ENCODE measurements at places on chromosomes 1 and 21.

DNA sequence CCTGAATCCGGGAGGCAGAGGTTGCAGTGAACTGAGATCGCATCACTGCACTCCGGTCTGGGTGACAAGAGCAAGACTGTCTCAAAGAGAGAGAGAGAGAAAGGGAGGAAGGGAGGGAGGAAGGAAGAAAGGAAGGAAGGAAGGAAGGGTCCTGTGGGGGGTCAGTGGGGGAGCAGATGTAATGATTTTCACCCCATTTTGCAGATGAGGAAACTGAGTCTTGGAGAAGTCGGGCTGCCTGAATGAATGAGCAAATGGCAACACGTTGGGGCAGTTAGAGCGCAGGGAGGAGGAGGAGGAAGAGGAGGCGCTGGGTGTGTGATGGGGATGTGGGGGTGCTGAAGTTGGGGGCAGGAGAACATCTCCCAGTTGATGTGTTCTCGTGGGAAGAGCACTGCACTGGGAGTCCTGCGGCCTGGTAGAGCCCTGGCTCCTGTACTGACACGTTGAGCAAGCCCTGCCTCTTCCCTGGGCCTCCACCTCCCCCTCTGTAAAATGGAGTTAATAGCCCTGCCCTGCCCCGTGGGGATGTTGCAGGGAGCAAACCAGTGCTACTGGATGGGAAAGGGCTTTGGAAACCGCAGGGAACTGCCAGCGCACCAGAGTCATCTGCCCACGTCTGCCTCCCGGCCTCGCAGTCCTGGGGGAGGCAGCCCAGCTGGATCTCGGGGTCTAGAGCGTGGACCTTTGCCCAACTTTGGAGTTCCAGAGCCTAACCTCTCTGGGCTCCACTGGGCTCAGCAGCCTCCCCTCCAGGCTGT, 103.2 kb upstream of the CASZ1 start:
- DNase-seq: no peak

- DNase-seq: no peak
Observed at GRCh38 chr1:18119771-18120377, 12.3 kb downstream of the IGSF21 start.

DNA sequence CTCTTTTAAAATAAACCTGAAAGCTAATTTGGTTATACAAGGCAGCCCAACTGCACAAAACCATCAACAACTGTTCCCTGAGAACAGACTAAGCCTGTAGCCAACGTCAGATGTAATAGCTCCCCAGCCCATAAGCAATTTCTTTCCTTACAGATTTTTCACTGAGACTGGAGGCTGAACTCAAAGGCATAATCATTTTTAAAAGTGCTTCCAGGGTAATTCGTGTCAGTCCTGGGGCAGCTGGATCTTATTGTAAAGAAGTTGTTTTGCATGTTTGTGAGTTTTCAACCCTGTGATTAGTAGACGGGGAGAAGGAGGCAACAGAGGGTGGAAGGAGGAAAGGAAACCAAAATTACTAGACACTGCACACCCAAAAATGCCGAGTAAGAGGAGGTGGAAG, 3.2 kb downstream of the DPT start:
- DNase-seq: no peak

DNA sequence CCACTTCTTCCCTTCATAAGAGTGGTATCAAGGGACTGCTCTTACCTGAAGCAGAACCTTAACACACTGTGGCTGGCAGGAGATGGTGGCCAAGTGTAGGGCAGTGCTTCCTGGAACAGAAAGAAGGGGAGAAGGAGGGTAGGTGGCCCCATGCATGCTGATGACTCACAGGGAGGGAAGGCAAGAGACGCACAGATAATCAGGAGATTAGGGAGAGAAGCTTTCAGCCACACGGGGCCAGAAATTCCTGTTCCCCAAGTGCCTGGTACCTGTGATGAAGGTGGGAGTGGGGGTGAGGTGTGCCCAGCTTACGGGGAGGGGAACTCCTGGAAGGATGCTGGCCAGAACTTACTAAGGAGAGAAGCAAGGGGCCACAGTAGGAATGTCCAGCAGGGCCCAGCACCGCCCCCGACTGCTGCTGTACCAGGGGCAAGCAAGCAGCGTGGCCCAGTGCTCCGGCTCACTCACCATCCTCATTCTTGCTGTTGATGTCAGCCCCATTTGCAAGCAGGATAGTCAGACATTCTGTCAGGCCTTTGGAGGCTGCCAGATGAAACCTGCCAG, 7.7 kb downstream of the ANKRD35 start:
- no peak for DNase-seq

DNA sequence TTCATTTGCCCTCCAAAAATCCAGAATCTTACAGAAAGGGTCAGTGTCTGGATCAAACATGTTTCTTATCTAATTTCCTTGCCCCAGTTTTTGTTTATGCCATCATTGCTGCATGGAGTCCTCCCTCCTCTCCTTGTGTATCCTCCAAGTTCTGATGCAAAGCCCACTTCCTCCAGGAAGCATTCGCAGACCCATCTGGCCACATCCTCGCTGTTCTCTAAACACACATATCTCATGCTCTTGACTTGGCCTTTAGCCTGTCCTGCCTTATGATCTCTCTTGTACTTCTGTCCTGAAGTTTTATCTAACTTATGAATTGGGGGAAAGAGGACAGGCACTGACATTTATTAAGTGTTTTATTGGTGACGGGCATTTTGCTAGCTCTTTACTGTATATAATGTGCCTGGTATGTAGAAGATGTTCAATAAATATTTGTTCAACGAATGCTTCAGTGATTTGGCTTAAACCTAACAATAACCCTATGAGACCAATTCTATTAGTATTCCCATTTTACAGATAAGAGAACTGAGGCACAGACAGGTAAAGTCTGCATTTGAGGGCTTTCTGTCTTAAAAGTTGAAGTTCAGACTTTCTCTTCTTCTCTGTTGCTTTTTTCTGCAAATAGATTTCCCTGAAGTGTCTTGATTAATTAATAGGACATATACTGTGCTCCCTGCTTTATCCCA, 19.2 kb upstream of the ID3 start:
- DNase-seq: no peak

- DNase-seq: no peak
Observed at GRCh38 chr1:46043458-46044017, 88.9 kb downstream of the PIK3R3 start.

DNA sequence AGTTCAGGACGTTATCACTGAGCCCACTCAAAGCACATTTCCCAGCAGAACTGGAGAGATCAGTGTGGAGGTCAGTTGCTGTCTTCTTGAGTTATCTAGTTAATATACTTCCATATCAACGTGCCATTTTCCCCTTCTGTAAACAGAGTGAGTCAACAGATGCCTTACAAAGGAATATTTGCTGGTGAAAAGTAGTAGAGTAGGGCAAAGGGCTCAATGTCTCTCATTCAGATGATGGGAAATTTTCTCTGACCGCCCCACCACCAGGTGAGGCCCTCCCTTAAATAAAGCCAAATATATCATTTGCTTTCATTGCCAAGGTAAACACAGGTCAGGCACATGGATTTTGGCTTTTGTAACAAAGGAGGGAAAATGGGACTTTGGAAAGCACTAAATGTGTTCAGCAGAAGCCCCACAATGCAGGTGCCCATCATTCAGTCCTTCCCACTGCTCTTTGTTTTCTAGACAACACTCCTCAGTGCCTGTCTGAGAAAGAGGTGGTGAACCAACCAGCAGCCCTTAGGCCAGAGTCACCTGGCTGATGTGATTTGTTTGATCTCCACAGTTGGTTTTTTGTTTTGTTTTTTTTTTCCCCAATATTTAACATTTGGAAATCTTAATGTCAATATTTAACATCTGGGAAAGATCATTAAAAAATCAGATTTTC, 40.5 kb upstream of the SAMD13 start:
- DNase-seq: no peak

DNA sequence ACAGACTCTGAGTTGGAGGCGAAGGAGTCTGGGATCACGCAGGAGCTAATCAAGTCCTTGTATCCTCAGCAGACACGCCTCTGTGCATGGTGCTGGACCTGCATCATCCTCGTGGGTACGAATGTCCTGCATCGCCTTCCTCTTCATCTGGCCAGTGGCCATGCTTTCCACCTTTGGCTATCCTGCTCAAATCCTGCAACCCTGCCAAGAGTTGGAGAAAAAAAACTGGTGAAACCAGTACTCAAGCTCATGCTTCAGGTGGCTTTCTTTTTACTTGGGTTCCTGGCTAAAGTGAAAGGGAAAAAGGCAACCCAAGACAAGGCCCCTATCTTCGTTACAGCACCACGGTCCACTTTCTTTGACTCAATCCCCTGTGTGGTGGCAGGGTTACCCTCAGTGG, 8.9 kb downstream of the SETSIP start:
- no peak for DNase-seq

GRCh38 chr1:244047621-244048255, 3.3 kb upstream of the ZBTB18 start:
- peak; percentile 78 for DNase-seq

DNA sequence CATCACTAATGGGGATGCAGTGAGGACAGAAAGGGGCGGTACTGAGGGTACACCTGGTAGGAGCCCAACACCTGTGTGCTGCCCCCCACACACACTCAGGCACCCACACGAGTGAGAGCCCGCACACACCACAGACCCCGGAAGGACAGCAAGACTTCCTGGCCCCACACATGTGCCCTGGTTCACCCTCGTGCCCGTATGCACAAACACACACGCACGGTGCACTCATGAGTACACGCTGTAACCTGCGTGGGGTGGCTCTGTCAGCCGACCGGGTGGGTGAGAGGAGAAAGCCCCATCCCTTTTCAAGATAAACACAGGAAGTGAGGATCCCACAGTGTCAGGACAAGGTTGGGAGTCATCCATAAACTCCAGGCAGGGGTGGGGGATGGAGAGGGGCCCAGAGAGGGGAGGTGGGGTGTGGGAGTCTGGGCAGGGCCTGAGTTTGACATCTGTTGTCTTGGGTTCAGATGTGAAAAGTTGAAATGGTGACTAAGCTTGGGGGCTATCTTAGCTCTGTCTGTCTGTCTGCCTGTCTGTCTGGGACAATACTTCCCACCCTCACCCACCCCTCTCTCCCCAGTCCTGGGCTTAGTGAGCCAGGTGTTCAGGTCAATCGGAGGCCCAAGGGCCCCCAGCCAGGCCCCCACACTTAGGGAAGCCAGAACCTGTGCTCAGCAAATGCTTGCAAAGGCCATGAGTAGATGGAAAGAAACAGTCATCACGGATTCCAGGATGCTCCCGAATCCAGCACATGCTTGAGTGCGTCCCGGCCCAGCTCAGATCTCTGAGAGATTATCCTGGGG, 119.8 kb upstream of the ZBTB40 start:
- DNase-seq: no peak

DNA sequence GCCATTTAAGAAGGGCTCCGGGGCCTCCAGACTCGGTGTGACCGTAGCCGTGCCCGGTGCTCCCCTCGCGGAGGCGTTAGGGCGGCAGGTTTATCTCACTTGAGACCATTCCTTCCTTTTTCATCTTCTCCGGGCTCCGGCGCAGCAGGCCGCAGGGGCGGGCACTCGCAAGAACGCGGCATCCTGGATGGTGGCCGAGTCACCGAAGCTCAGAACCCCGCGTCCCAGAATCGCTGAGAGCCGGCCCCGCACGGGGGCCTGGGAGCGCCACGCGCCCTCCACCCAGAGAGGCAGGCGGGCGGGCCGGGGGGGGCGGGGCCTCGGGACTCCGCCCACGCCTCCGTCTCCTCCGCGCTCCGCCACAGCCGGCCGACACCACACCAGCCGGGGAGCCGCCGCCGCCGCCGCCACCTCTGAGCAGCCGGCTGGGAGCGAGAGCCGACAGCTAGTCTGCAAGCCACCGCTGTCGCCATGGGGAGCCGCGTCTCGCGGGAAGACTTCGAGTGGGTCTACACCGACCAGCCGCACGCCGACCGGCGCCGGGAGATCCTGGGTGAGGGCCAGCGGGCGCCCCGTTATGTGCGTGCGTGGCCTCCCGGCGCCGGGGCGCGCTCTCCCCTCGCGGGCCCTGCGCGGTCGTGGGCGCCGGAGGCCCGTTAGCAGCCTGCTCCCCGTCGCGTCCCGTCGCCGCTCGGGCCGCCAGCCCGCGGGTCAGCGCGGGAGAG, at the start of gene DEGS1:
TSS of gene DEGS1 (plus strand) at position 375 of the 725 bp plus-strand sequence. CDS start at position 472, 97 bp downstream.
- peak; percentile 86 for DNase-seq

DNA sequence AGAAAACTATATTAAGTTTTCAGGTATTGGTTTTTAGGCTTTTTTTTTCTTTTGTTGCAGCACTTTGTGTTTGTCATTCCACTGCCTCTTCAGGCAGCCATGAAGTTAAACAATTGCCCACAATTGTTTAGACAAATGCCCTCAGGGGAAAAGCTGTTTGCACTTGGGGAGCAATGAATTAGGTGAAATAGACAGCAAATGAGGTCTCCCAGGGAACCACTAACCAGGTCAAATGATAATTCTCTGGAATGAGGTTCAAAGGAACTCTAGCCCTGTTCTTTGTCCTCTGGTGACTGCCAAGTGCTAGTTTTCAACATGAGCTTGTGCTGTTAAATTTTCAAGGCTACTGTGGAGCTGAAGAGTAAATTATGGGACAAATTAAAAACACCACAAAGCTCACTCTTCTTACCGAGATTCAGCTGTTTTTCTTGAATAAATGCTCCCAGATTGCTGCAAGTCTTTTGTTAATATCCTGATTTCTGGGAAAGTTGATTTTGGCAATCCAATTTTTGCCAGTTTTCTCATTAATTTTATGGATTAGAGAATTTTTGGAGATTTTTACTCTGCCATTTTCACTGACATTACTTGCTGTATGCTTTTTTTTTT, 15.1 kb upstream of the MAB21L3 start:
- DNase-seq: no peak

- DNase-seq: no peak
Observed at GRCh38 chr1:119600561-119600960, 47.5 kb downstream of the ZNF697 start.

- DNase-seq: no peak
Observed at GRCh38 chr1:240701412-240701811, 89.5 kb upstream of the GREM2 start.

- no peak for DNase-seq
Observed at GRCh38 chr1:195733408-195733807, 874.8 kb downstream of the KCNT2 start.

- no peak for DNase-seq
Observed at GRCh38 chr1:221706876-221707582, 34.9 kb downstream of the DUSP10 start.

DNA sequence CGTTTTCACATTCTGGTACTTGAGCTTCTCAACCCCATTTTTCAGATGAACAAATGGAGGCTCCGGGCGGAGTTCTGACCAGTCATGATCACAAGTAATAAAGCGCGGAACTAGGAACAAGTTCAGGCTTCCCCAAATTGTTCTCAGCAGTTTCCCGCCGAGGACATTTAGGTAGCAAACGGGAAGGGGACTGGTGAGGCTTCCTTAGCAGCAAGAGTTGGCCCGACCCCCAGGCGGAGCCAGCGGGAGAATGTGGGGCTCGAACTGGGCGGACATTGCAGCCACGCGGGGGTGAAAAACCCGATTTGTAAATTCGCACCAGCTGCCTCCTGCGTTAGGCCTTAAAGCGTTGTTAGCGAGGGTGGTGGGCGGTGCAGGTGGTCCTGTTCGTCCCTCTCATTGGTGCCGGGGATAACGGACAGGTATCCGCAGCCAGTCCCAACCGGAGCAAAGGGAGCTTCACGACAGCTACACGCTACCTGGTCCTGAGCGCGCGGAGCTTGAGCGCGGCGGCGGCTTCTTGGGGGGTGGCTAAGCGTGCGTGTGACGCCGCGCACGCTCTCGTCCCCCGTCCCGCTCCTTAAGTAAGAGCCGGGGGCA, 15.3 kb downstream of the SEMA6C start:
- DNase-seq: peak; percentile 79

Data from CD4-positive, alpha-beta T cell treated with Interleukin-10 for 1 hour (primary cell).